Stimulated activated CD4-positive, alpha-beta T cell treated with anti-CD3 and anti-CD28 coated beads, Interleukin-1b, Interleukin-23, amount 100 ng/mL, for 1 hour (primary cell): ENCODE measurements at places on chromosomes 11 and 22.

DNA sequence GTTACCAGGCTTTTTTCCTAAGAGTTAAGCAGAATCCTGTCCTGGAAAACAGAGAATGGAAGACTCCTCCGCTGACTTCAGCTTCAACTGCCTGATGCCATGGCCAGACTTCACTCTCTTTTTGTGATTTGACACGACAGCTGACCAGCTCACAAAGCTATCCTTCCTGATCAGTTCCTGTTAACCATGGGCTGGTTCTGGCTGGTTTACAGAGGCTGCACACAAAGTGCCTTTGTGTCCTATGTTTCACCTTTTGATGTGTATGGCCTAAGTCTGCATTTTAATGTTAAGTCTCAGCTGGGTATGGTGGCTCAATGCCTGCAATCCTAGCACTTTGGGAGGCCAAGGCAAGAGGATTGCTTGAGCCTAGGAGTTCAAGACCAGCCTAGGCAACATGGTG, 11.1 kb downstream of the FOLR3 start:
- DNase-seq = no peak

DNA sequence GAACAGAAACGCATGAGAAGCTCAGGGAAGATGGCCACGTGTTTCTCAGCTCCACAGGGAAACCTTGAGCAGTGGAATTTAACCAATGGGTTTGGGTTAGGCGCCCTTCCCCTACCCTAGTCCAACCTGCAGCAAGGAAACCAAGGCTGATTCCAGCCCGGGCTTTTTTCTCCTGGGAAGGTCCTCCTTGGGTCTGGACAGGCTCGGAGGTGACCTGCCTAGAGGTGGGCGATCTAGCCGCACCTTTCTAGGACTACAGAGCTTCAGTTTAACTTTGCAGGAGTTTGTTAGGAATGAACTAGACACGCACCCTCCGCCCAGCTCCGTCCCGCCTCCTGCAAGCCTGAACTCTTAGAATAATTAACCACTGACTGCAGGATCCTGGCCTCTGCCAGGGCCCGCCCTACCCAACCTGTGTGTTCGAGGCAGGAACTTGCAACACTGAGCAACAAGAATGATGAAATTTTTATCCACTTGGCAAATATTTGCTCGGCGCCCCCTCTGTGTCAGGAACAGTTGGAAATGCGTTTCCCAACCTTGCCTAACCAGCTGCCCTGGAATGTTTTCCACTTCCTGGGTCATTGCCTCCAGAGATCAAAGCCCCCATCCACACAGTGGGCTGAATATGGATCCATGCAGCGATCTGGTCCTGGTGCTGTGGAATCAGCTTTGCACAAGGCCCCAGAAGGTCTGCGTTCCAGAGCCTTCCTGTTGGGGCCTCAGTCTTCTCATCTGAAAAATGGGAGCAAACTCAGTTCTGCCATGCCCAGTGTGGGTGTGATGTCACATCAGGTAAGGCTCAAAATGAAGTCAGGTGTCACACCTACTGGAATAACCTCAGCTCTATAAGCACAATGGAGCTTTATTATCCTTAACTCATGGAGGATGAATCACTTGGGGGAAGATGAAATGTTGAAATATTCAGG, 13.3 kb downstream of the MPST start:
- DNase-seq = no peak

DNA sequence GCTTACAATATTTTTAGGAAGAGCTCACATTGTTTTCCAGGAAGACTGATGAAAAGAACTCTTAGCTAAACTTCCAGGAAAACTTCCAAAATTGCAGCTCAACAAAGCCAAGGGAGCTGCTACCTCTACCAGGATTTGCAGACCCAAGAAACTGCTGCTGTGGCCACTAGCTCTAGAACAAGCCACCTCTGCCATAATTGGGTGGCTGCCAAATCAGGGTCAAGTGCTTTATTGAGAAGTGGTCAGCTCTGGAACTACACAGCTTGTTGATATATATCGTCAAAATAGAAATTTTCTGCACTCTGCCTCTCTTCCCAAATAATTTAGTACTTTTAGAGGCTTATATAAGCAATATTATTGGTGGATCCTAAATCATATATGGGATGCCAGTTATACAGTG, 371.8 kb upstream of the CHORDC1 start:
- DNase-seq = no peak

DNA sequence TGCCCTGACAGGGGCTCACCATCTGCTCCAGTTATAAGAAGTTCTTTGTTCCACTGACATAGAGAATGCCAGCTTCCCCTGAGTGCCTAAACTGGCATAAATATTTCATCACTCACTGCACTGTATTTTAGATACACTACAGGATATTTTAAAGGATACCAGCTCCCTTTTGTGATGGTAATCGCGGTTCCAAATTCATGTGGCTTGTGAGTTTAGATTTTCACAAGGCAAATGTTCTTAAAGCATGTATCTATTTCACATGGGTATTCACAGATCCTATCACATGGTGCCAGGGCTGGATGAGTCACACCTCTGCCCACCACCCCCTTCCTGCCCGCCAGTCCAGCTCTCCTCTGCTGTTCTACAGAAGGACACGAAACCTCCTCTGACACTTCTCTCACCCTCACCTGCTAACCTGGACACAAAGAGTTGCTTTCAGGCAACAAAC, 105.5 kb downstream of the KCNC1 start:
- no peak for DNase-seq

GRCh38 chr11:6606471-6607189, 3.1 kb downstream of the ILK start:
- DNase-seq = no peak

DNA sequence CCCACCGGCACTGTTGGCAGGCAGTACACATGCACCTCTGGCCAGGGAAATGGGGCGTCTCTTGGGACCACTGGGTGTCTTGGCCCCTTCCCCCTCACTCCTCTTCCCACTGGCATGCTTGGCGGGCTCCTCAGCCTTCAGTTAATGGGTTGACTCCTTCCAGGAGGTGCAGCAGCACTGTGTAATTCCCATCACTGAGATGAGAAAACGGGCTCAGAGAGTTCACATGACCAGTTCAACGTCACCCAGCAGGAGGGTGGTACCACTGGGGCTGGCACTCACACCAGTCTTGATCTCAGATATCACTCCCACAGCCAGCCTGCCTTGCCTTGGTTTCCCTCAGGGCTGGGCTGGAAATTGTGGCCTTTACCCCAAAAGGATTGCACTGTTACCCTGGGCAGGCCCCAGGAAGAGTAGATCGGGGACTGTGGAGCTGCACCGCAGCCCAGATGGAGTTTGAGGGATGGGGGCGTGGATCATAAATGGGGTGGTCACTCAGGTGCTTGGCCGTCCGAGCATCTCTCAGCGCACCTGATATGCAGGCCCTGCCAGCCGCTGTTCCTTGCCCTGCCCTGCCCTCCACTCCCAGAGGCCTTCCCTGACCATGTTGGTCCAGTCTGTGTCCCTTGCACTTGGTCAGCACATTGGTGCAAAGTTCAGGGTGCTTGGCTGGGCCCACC, 16.9 kb downstream of the CAPN5 start:
- DNase-seq = no peak

GRCh38 chr11:134033276-134033675, 35.6 kb upstream of the JAM3 start:
- no peak for DNase-seq

GRCh38 chr22:49934160-49934890, 15.9 kb downstream of the CRELD2 start:
- DNase-seq = no peak

DNA sequence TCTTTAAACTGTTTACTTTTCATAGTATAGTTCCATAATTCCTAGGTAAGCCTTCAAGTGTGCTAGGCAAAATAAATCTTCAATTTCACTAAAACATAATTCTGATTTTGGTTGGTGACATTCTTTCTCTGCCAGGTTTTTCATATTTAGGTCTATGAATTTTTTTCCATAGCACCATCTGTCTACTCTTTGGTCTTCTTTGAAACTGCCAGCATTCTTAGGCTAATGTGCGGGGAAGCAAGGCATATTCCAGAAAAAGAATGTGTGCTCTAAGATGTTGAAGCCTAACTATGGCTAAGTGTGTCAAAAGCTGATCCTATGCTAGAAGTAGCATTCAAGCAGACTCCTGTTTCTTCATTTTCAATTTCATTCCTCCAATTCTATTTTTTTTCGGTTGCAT, 213.9 kb upstream of the C11orf87 start:
- DNase-seq = no peak

DNA sequence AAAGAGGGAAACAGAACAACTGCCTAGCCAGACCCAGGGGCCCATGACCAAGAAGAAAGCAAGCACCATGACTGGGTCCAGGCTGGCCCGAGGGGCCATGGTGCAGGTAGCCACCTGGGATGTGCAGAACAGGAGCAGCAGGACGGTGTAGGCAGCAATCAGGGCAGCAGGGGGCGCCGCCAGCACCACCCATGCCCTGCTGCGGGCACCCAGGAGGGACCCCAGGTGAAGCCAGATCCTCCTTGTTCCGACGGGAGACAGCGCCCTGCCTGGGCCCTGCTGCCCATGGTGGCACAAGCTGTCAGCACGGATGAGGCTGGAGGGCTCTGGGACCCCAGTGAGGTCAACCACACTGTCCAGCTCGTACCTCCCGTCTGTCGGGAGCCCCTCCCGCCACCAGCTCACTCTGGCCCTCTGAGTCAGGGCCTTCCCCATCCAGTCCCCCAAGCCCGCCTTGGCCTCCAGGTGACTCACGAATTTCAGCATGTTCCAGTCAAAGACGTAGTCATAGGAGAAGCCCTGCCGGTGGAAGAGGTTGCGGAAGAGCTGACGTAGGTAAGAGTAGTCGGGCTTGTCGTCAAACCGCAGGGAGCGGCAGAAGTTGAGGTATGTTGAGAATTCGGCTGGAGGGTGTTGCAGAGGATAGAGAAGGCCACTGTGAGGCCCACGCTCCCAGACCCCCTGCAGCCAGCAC, 18.8 kb downstream of the CSNK1E start:
- no peak for DNase-seq

- no peak for DNase-seq
Measured at GRCh38 chr11:102576350-102576749, 45.8 kb upstream of the MMP7 start.

- DNase-seq = no peak
Measured at GRCh38 chr11:132490978-132491377, 1041.3 kb downstream of the OPCML start.

GRCh38 chr11:14041040-14041439, 78.5 kb downstream of the SPON1 start:
- no peak for DNase-seq

- DNase-seq = no peak
Measured at GRCh38 chr11:20639688-20640087, 29.7 kb upstream of the NELL1 start.

DNA sequence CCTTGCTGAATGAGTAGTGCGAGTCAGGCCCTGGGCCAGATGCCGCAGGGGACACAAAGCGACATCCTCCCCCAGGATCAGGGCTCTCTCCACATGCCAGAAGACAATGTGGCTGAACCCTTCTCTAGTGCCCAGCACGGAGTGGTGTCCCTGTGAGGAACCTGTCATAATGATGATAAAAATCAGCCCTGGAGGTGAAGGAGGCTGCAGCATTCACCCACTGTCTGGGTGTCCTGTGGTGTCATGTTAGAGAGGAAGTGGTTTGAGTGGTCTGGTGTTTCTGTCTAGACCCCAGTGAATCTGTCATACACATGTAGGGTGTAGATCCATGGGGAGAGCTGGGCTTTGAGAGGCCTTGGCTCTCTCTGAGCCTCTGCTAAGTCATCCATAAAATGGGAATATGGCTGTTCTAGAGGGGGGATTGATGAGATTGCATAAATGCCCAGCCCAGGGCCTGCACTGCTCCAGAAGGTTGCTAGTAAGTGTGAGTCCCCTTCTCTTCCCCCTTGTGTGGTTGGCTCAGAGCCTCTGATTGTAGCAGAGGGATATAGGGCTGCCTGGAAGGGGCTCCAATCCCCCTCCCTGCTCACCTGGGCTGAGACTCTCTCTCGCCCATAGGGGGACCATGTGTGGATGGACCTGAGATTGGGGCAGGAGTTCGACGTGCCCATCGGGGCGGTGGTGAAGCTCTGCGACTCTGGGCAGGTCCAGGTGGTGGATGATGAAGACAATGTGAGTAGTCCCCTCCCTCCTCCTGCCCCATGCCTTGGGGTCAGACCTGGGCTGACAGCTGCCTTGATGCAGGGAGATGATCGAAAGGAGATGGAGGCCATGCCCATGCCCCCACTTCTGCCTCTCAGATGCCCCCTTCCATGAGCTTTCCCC, 14.3 kb downstream of the MYO7A start:
- DNase-seq = no peak

DNA sequence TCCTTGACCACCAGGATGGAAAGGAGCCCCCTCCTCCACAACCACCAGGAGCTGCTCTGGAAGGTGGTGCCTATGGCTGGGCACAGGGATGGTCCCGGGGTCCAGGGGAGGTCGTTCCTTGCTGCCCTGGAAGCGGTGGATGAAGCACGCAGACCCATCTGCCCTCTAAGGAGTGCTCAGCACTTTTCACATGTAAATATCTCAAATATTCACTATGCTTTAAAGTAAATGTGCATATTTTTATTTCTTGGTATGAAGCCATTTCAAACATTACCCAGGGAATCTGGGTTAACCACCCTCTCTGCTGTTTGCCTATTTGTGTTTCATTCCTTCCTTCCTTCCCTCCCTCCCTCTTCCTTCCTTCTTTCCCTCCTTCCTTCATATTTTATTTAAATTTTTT, 21.7 kb downstream of the SPATA19 start:
- no peak for DNase-seq

GRCh38 chr11:73235236-73235786, 17.2 kb downstream of the P2RY2 start:
- DNase-seq = no peak

DNA sequence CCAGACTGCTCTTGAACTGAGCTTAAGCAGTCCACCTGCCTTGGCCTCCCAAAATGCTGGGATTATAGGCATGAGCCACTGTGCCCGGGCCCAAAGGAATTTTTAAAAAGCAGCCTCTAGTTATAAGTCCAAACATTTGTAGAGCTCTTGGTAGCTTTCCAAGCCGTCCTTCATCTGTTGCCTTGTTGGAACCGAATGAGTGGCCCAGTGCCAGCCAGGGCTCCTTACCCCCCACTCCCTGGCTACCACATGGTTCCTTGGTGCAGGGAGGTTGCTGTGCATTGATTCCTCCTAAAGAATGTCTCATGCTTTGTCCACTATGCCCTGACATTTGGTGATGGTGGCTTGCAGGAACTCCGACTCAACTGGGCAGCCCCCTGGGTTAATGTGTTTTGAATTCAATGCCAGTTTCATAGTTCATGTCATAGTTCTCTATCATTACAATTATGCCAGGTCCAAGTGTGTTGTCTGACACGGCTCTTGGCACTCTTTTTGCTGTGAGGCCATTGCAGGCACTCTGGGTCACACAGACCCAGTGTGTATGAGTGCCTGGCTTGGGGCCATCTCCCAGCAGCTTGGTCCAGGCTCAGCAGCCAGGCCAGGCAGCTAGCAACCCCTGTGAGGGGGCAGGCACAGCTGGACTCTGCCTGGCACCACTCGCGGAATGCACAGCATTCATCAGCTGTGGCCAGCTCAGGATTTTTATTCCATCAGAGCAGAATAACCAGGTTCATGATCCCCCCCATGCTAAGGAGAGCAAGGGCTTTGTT, 13.3 kb upstream of the MICALL1 start:
- no peak for DNase-seq

DNA sequence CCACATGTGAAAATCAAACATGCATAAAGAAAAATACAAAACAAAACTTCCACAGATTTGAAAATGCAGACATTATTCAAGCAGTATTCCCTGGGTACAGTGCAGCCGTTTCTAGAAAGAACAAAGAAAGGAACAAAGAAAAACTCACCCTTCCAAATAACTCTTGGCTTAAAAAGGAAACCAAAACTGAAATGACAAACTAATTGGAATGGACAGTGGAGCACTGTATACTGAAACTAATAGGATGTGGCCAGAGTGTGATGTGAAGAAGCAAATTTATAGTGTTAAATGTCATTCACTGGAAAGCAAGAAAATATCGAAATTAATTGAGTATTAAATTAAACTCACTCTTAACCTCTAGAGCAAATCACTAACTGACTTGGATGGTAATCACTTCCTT, 55.4 kb downstream of the QSER1 start:
- no peak for DNase-seq
